NCI-H2227 treated with DMSO at 0.1 percent for 48 hours (cell line): ENCODE measurements at places on chromosomes 12 and 14.

DNA sequence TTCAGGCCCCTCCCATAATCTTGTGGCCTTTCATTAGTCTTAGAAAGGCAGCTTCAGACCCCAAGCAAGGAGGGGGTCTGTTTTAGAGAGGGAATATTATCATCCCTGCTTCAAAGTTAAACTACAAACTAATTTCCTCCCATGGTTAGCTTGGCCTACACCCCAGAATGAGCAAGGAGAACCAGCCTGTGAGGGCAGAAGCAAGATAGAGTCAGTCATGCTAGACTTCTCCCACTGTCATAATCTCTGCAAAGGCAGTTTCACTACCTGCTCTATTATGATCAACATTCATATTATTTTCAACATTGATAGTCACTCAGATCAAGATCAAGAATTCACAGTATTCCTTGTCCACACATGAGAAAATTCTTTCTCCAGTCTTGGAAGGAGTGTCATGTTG lies 105.1 kb downstream of the GXYLT1 start:
- no peak for DNase-seq

GRCh38 chr14:21245813-21246212 lies 23.4 kb downstream of the HNRNPC start:
- no peak for DNase-seq

DNA sequence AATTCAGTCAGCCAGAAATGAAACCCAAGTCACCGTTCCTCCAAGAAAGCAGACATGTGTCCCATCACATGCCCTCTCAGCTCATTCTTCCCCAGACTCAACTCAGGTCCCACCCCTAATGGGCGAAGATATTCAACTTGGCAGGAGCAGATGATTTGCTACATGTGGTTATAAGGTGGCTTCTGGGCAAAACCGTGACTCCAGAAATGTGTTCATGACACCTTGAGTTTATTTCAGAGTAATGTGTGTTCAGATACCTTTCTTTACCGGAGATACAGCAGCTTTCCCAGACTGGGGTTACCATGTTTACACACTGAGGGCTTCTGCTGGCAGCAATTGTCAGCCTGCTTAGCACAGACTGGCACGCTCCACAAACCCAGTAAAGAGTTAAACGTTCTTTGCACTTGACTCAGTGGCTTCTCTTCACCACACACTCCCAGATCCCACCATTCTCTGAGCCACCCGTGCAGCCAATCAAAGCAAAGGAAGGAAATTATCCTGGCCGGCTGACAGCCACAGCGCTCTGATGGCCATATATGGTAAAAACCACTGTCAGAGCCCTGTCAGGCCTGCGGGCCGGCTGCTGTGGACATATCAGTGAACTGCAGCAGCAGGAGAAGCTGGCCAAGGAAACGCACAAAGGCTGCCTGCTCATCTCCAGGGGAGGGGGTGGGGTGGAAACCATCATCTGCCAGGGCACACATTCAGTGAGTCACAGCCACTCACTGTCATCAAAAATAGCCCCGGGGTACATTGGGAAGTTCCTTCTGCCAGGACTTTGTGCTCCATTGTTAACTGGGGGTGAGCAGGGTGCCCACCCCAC lies 39.9 kb downstream of the CORO1C start:
- DNase-seq = peak; percentile 95

- no peak for DNase-seq
Measured at GRCh38 chr12:100199347-100200149, 1.1 kb upstream of the ACTR6 start.
